ENCODE measurements at places on chromosomes 1 and 21. TPM values are rescaled to one million over a fixed set of nuclear protein-coding genes. Genes with fewer than 3 reads are reported as not detected.

The AMY2B gene
- total RNA-seq, result 6.1 TPM

The COQ8A gene
- 843 TPM for total RNA-seq

The TRIM17 gene
- not detected for total RNA-seq

DNA sequence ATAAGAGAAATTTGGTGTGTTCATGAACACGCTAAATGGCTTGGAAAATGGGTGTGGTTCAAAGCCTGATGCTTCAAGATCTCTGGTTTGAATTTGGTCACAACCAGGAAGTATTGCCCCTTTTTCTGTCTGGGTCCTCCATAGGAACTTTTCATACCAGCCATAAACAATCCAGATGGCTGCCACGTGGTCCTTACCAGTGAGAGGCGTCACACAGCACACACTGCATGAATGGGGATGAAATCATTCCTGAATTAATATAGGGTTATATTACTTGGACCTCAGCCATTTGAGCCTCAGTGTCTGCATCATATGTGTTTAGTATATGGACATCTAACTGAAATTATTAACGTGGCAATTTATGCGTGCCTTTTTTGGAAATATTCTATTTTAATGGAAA, 64.0 kb downstream of the PRRX1 start:
- H3K27ac ChIP-seq, result no peak overlapping the region
- DNase-seq, result no peak
- H3K4me1 ChIP-seq, result no peaks in the 10 kb centered on the region
- no peak overlapping the region for H3K4me3 ChIP-seq
- H3K27me3 ChIP-seq, result no peaks in the 10 kb centered on the region
- no peaks in the 10 kb centered on the region for H3K36me3 ChIP-seq

DNA sequence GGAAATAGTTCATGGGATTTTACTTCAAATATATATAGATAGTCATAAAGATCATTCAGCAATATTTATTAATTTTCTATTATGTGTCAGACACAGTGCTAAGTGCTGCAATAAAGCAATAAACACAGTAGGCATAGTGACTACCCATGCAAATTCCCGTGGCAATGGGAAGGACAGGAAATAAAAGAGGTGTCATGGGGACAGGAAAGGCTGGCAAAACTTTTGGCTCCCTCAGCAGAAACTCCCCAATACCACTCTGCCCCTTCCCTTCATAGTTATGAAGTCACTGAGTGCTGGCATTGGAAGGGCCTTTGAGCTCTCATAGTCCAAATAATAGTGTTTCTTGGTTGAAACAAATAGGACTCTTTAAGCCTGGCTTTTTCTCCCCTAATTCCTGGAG, 104.4 kb upstream of the DPT start:
- H3K36me3 ChIP-seq, result no peaks in the 10 kb centered on the region
- no peak overlapping the region for H3K4me3 ChIP-seq
- no peaks in the 10 kb centered on the region for H3K27me3 ChIP-seq
- no peak overlapping the region for H3K27ac ChIP-seq
- no peak for DNase-seq

DNA sequence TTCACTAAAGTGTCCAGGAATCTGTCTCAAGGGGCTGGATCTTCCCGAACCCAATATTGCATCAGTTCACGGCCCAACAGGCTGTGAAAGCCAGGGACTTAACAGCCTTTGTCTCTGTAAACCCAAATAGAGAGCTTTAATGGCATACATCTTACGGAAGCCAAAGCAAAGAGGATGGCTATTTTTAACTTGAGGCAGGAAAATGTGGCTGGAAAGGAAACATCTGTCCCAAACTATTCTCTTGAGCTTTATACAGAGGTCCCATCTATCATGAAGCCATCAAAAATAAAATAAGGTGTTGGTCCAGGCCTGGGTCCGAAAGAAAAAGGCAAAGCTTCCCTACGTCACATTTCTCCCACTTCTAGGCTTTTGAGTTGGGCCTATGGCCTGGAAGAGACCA, 7.7 kb upstream of the CD34 start:
- H3K36me3 ChIP-seq, result no peaks in the 10 kb centered on the region
- no peaks in the 10 kb centered on the region for H3K4me1 ChIP-seq
- peak overlapping the region; percentile 73 for H3K27ac ChIP-seq
- no peak overlapping the region for H3K4me3 ChIP-seq
- no peak for DNase-seq
- H3K27me3 ChIP-seq, result no peaks in the 10 kb centered on the region

DNA sequence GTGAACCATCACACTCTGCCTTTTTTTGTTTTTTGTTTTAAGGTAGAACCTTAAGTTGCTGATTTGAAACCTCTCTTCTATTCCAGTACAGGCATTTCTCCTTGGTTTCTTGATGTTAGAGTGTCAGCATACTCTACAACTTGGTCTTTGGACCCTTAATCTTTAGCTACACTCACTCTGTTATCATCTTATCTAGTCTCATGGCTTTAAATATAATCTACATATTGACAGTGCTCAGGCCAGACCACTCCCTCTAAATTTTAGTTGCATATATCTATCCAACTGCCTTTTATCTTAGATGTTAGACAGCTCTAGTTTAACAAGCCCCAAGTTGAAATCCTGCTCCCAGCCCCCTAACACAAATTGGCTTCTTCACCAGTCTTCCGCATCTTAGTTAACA, 22.1 kb downstream of the NME7 start:
- no peaks in the 10 kb centered on the region for H3K27me3 ChIP-seq
- DNase-seq, result no peak
- H3K4me3 ChIP-seq, result no peak overlapping the region
- no peak overlapping the region for H3K27ac ChIP-seq
- no peaks in the 10 kb centered on the region for H3K36me3 ChIP-seq
- peaks cover 6% of the 10 kb centered on the region for H3K4me1 ChIP-seq

- no peak for DNase-seq
- no peaks in the 10 kb centered on the region for H3K27me3 ChIP-seq
- peak overlapping the region; percentile 3 for H3K4me3 ChIP-seq
- H3K4me1 ChIP-seq, result no peaks in the 10 kb centered on the region
- H3K27ac ChIP-seq, result no peak overlapping the region
These were observed 2.1 kb downstream of the ARHGEF2 start for GRCh38 chr1:155976062-155976912.

DNA sequence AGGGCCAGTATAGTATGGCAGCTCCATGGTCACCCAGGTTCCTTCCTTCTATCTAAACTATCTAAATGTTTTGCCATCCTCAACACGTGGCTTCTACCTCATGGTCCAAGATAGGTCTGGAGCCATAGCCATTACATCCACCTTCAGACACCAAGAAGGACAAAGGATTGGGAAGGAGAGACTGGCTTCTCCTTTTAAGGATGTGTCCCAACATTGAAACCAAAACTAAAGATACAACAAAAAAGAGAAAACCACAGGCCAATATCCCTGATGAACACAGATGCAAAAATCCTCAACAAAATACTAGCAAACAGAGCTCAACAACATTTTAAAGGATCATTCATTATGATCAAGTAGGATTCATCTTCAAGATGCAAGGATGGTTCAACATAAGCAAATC, 24.8 kb downstream of the HSD11B1 start:
- no peaks in the 10 kb centered on the region for H3K27me3 ChIP-seq
- H3K4me3 ChIP-seq, result no peak overlapping the region
- H3K27ac ChIP-seq, result no peak overlapping the region

DNA sequence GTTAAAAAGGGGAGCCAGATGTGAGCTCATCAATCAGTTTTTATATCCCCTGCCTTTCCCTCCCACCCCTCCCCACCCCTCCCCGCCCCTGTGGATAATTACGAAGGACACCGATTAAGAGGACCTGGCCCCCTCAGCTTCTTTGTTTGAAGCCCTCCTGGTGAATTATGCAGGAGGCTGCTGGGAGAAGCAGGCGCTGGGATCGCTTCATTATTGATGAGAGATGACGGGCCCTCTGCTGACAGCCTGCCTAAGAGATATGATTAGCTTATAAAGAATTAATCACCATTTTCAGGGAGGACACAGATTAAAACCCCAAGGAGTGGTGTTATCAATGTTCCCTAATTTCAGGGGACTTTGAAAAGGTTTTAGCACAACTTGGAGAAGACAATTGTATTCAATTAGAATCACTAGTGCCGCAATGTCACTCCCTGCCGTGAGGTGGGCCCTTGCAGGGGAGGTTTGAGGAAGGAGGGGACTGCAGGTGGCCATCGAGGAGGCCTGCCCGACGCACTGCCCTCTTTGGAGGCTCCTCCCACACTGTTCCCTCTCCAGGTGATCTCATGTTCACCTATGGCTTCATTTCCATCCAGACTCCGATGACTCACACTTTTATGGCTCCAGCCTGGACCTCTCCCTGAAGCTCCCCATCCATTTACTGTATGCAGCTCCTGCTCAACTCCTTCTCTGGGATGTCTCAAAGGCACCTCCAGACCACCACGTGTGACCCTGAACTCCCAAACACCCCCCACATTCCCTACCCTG, 67.0 kb upstream of the KLHDC7A start:
- H3K36me3 ChIP-seq, result no peaks in the 10 kb centered on the region
- no peaks in the 10 kb centered on the region for H3K4me1 ChIP-seq
- H3K4me3 ChIP-seq, result no peak overlapping the region
